NCI-H1436 treated with DMSO at 0.1 percent for 48 hours (cell line): ENCODE measurements at places on chromosomes 7 and 10.

- DNase-seq, result no peak
Observed at GRCh38 chr7:29019896-29020295, 61.8 kb upstream of the TRIL start.

DNA sequence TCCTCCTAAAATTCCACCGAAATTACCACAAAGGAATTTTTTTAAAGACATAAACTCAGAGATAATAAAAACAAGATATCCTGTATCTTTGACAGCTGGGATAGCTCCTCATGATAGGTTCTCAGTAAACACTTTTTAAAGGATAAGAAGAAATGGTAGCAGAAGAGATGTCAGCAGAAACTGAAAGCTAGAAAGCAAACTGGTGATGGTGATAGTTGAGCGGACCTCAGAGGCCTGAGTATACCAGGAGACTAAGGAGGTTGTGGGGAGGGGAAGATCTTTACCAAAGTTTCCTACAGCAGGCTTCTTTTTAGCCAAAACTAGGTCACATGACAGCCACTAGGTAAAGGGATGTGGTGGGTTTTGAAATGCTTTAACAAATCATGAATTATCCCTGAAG is 22.5 kb downstream of the PCGF5 start:
- no peak for DNase-seq

DNA sequence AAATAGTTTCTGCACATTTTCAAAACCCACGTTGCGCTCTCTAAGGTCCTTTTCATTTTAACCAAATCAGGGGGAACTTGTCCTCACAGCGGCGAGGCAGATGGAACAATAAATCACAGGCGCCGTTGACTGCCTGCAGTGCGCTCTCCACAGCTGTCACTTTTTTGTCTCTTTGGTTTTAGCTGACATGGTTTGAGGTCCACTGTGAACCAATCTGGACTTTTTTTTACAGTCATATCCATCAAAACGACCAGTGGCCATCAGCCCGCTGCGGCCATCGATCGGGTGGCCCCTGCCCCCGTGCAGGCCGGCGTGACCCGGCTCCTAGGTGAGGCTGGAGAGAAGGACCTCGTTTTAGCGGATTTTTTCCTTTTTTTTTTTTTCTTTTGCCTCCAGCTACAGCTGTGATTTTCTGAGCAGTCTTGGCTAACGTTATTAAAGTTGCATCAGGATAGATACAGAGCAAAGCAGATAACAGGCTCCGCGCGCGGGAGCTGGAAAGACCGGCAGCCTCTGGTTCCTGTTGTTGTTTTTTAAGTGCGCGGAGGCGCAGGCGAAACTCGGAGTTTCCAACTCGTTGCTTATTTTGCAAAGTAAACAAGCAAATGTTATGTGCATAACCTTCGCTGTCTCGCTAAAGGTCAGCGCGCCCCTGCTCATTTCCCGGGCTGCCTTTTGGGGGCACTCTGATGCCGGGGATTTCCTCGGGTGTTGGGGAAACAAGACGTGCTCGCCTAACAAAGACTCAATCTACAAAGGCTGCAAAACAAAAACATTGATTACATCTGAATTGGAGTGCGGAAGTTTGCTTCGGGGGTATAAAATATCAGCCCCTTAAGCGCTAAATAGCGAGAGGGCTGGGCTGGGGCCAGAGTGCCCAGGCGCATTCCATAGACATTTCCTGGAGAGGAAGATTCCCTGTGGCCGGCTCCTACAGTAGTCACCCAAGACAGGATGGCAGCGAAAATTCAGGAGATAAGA is 414.8 kb upstream of the MKI67 start:
- DNase-seq, result no peak

DNA sequence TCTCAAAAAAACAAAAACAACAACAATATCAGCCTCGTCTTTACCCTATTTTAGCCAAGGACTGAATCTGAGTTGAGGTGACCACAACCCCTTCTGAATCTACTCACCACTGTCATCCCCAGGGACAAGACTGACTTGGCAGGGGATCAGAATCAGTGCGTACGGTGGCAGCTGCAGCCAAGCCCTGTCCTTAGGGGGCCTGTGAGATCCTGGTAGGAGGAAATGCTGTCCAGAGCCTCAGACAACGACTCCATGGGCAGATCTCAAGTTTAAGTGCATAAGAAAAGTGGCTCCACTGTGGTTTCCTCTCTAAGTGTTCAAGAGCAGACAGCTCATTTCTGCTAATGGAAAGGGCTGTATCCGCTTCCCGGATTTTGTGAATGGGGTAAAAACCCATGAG is 22.4 kb upstream of the CYTH3 start:
- DNase-seq, result no peak

DNA sequence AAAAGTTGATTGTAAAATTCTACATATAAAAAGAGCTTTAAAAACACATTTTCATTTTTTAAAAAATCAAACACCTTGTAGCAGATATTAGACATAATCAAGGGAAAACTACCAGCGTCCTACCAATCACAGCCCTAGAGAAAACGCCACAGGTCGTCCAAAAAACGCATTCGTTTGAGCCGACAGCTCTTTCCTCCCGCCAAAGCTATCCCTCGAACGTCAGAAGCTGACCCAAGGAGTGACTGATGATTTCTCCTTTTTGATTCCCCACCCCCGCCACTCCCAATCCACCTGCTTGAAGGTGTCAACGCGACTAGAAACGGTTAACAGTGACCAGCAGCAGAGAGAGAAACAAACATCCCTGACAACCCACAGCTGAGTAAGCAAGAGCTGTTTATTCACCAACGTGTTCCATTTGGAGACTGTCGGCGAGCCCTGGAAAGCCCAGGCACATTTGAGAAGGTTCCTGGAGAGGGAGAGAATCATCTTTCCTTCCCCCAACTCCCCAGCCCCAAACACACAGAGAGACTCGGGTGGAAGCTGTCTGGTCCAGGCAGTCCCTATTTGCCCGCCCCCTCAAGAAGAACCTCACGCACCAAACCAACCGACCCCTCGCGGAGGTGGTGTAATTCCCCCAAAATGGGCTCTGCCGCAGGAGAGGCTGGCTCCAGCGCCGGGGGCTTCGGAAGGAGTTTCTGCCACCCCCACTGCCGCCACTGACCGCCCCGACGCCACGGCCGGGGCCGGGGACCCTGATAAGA is 622 bp downstream of the CPEB3 start:
- DNase-seq, result no peak

- no peak for DNase-seq
Observed at GRCh38 chr7:18132811-18133210, 105.2 kb upstream of the PRPS1L1 start.

DNA sequence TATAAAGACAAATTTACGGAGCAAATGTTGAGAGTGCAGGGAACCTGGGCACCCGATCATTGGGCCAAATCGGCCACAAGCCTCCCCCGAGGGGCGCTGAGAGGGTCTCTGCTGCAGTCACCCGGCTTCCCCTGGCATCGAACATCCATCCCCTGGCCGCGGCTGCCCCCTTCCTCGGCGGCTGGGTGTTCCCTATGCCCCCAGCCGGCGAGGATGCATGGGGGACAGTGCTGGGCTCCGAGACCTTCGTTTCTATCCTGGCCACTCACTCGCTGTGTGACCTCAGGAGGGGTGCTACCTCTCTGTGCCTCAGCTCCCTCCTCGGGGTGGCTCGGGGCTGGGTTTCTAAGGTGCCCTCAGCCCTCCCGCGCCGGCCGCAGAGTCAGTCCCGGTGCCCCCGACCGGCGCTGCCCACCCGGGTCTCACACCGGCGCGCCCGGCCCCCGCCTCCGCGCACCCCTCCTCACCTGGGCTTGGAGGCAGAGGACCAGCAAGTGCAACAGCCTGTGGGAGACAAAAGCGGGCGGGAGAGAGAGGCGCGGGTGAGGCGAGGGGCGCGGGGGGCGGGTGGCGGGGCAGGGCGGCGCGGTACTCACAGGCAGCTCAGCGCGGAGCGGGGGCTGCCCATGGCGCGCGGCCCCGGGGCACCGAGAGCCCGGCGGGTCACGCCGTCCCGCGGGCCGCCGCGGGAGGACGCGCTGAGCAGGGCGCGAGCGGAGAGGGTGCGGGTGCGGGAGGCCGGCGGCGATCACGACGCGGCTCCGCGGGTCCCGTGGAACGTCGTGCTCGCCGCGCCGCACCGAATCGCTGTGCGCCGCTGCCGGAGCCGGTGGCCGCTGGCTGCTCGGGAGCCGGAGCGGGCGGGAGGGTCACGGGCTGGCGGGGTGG is at the start of gene FGF8:
Gene FGF8 (minus strand): TSS at position 842 of the 888 bp plus-strand sequence. CDS start 214 bp downstream, at position 628.
- DNase-seq, result no peak

- DNase-seq, result no peak
Observed at GRCh38 chr10:90999512-91000172, 78.8 kb upstream of the ANKRD1 start.

DNA sequence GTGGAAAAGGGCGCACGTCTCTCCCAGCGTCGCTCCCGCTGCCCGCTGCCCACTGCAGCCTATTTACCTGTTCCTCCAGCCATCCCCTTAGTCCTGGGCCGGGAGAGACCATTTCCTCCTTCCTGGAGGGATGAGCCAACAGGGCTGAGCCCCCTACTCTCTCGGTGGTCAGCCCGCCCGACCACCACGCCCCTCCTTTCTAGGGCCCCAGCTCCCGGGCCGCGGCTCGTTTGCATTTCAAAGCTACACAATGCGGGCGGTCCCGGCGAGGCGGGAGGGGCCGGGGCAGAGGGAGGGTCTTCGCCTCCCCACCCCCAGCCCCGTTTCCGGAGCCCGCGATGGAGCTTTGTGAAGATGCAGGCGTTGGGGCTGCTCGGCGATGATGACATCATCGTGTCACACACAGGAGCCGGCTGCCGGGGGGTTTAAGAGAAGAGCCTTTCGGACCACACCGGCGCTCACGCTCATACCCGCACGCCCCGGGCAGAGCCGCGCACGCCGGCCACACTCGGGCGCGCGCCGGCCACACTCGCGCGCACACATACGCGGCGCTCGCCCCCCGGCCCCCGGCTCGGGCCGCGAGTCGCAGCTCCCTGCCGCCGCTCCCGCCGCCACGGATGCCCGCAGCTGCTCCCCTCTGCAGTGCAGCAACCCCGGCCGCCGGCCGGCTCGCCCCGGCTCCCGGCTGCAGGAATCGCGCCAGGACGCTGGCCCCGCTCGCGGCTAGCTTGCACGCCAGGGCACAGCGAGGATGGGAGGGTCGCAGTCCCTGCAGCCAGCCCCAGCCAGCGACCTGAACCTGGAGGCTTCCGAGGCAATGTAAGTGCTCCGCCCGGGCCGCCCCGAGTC is 107.7 kb upstream of the BTBD16 start:
- peak; percentile 37 for DNase-seq

- no peak for DNase-seq
Observed at GRCh38 chr7:84264396-84264795, 69.8 kb upstream of the SEMA3A start.

DNA sequence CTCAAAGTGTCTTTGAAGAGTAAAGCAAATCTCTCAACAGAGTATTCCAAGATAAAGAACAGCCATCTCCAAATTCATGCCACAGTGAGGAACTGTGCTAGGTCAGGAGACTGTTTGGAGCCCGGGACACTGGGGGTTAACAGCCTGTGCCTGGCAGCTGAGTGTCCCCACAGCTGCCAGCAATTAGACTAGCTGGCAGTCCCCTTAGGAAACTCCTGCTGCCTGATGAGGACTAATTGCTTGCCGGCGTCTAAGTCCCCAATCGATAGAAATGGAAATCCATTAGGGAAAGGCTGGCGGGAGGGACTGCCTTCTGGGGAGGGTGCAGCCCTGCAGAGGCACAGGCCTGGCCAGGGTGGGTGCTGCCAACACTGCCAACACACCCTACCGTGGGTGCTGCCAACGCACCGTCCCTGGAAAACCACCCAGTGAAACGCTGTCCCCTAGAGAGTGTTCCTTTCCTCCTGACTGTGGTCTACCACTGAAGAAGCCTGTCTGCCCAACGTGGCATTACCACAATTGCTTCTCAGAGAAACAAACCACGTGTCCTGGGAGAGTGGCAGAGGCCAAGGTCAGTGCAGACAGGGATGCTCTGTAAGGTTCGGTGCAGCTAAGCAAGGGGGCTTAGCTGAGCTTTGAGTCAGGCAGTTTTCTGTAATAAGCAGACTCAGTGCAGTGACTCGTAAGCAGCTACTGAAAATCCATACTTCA is 60.8 kb downstream of the XRCC2 start:
- DNase-seq, result peak; percentile 83

GRCh38 chr10:98892523-98892922 is 343.1 kb downstream of the HPSE2 start:
- DNase-seq, result no peak

DNA sequence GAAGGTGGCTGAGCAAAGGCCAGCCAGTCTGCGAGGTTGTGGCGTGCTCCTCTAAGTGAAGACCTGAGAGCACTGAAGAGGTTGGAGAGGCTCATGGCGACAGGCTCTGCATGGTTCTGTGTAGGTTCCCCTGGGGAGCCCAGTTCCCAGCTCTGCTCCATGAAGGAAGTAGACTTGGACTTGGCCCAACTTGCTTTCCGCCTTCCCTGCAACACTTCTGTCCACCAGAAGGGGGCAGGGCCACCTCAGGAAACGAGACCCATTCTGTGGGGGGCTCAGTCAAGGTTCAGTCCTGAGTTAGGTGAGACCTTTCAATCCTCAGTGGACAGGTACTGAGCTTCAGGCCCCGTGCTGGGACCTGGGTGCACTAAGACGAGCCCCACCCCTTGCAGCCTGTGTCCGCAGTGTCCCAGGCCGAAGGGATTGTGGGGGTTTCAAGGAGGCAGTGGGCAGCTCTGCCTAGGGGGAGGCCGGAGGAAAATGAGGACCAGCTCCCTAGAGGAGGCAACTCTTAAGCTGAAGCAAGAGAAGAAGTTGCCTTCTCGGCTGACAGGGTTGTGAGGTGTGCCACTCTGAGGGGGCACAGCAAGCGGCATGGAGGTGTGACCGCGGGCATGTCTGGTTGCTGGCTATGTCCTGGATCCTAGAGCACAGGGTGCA is 15.0 kb upstream of the PCBD1 start:
- DNase-seq, result no peak

GRCh38 chr7:22805227-22805626 is 17.4 kb downstream of the TOMM7 start:
- no peak for DNase-seq

- DNase-seq, result no peak
Observed at GRCh38 chr10:36185097-36185496, 543.0 kb upstream of the FZD8 start.

DNA sequence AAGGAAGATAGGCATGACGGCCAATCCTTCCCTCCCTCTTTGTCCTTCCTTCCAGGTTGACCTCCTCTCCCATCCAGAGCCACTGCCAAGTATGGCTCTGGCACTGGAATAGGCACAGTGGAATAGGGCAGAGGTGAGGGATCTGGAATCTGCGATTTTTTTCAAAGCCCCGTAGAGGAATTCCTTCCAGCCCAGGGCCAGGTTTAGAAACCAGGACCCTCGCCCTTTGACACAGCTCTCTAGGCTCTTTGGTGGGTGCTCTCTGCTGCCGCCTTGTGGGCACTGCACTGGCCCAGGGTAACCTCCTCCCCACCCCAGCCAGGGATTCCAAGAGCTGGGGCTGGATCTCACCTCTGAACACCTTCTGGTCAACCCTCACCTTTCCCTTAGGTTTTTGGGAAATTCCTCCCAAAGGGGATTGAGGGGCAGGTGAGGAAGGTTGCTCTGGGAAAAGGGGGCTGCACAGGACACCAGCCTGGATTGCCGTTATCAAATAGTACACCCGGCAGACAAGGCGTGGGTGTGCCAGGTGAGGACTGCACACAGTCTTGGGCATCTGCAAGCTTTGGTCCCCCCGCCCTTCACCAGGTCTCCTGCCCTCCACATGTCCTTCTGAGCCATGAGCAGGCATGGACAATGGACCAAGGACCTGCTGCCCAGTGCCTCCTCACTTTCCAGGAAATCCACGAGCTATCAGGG is 22.8 kb downstream of the C10orf105 start:
- no peak for DNase-seq
